CD4-positive, alpha-beta memory T cell (primary cell): ENCODE measurements at places on chromosomes 7 and 10.

DNA sequence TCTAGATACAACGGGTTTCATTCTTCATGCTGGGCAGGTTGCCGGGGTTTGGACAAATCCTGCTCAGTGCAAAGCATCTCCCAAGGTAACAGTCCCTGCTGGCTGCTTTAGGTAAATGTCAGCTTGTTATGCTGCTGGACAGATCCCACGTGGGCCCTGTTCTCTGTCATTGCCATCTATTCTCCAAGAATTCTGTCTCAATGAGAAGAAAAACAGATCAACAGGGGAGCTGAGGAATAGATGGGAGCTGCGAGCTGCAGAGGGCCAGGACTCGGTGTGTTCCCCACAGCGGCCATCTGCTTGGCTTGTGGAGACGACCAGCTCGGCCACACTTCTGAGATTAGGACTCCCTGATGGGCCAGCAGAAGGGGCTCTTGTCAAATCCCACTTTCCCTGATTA is 235.2 kb downstream of the DPP6 start:
- no peak for DNase-seq

DNA sequence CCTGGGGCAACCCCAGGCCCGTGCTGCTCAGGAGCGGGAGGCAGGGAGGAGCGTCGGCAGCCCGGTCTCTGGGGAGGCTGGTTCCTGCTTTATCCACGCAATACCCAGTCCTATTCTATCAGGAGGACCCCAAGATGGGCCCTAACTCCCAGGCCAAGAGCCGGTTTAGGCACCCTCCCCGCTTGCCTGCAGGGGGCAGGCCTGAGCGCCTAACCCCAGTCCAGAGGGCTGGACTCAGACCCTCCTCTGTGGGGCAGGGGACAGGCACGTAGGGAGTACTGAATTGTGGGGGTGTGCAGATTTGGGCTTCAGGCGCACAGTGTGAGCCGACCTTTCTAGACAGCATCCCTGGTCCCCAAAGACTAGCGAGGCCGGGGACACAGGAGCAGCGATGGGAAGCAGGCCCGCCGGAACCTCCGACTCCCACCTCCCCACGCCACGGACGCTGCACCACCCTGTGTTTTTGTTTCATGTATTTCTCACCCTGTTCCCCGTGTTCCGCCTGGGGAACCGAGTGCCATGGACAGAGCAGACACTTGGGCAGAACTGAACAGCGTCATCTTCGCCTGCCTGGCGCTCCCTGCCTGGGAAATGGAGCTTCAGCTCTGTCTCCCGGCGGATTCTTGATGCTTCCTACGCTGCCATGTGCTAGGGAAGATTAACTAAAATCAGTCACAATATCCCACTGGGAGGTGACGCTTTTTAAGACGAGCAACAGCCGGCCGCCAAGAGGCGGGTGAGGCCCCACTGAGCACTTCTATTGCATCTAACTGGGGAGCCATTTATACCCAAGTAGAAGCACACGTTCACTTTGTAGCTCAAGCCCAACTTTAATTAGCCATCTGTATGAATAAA is 5.3 kb downstream of the NUDT1 start:
- DNase-seq, result no peak

- DNase-seq, result peak; percentile 78
These were observed 108.0 kb downstream of the GRK5 start for GRCh38 chr10:119315128-119316001.

GRCh38 chr10:97584060-97584797 is at the start of gene HOGA1:
TSS of gene HOGA1 (plus strand) at chr10:97584389. CDS start at chr10:97584704, 315 bp downstream.
- no peak for DNase-seq

DNA sequence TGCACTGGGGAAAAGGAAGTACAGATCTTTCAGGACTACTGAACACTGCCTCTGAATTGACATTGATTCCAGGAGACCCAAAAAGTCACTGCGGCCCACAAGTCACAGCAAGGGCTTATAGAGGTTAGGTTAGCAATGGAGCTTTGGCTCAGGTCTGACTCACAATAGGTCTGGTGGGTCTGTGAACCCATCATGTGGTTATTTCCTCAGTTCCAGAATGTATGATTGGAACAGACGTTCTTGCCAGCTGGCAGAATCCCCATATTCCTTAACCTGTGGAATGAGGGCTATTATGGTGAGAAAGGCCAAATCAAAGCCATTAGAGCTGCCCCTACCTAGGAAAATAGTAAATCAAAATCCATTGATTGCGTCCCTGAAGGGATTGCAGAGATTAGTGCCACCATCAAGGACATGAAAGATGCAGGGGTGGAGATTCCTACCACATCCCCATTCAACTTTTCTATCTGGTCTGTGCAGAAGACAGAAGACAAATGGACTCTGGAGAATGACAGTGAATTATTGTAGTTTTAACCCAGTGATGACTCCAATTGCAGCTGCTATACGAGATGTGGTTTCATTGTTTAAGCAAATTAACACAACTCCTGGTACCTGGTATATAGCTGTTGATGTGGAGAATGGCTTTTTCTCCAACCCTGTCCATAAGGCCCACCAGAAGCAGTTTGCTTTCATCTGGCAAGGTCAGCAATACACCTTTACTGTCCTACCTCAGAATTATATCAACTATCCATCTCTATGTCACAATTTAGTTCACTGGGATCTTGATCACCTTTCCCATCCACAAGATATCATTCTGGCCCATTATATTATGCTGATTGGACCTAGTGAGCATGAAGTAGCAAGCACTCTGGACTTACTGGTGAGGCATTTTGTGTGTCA is 44.5 kb upstream of the PIK3CG start:
- DNase-seq, result no peak
